GM18507 (cell line): ENCODE measurements at places on chromosomes 11 and 22.

- DNase-seq, result no peak
Measured at GRCh38 chr22:21068681-21069276, 23.0 kb downstream of the LRRC74B start.

- no peak for DNase-seq
Measured at GRCh38 chr11:77093056-77093891, 9.4 kb upstream of the OMP start.

- no peak for DNase-seq
Measured at GRCh38 chr11:130677486-130678153, 229.2 kb downstream of the ADAMTS15 start.

GRCh38 chr11:86303257-86303656, 1.2 kb downstream of the HIKESHI start:
- DNase-seq, result no peak

DNA sequence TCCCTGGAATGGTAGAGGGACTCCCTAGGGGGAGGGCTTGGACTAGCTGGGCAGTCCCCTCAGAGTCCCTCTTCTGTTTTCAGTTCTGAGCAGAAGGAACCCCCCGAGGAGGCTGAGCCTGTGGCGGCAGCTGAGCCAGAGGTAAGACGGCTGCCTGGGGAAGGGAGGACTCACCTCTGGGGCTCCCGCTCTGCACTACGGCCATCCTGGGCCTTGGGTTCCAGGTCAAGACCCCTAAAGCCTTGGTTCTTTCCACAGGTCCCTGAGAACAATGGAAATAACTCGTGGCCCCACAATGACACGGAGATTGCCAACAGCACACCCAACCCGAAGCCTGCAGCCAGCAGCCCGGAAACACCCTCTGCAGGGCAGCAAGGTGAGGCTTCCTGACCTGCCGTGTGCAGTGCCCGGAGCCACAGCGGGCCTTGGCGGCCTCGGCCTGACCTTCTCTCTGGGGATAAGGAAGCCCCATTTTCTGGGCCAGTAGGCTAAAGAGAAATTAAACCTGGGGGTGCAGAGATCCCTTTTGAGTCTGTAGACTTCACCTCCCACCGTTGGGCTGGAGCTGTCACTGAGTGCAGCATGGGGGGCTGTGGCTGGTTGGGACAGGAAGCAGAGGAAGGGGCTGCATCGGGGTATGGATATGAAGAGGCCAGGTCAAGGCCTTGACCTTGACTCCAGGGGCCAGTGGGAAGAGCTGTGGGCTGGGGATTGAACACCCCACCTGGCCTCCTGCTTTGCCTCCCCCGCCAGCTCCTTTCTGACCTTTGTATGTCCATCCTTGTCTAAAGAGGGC, 15.0 kb downstream of the INCENP start:
- DNase-seq, result no peak

DNA sequence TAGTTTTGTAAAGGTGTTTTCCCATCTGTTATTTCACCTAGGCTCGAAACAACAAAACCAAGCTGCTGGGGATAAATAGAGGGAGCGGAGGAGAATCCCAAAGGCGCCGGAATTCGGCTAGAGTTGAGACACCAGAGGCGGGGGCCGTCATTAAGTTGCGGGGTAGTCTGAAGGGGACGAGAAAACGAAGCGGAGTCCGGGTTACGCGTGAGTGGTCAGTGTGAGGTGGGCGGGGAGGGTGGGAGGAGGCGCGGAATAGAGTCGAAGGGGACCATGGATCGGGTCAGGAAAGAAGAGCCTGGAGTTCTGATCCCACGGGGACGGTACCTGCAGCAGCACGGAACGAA, 361 bp downstream of the SRPRA start:
- DNase-seq, result no peak

GRCh38 chr22:39382410-39382809, 17.2 kb upstream of the TAB1 start:
- peak; percentile 11 for DNase-seq

- DNase-seq, result no peak
Measured at GRCh38 chr11:133258751-133259150, 273.6 kb downstream of the OPCML start.

GRCh38 chr22:30514252-30514651, 8.8 kb upstream of the SEC14L4 start:
- DNase-seq, result no peak

DNA sequence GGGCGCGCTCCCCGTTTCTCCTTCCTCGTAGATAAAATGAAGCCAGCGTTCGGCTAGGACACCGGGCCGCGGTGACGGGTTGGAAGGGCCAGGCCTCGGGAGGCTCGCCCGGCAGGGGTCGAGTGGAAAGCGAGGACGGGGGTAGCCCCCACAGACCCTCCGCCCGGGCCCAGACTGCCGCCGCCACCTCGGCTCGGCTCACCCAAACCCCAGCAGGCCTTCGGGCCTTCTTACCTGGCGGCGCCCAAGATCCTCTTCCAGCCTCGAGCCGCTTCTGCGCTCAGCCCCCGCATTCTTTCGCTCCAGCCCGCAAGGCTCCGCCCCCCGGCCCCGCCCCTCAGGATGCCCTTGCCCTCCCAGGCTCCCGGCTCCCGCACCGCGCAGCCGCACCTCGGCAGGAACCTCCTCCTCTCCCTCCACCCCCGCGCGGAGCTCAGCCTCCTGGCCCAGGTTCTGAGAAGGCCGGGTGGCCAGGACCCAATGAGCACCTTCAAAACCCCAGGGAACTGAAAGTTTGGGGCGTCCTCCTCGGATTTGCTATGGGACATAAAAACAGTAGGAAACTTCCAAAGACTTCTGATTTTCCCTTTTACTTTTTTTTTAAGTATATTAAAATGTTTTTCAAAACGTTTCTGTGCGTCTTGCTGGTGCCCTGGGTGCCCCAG, at the start of gene CD59:
CD59 (minus strand) TSS at position 276 of the 665 bp plus-strand sequence. CDS start 13,978 bp downstream, outside the sequence.
- peak; percentile 71 for DNase-seq

DNA sequence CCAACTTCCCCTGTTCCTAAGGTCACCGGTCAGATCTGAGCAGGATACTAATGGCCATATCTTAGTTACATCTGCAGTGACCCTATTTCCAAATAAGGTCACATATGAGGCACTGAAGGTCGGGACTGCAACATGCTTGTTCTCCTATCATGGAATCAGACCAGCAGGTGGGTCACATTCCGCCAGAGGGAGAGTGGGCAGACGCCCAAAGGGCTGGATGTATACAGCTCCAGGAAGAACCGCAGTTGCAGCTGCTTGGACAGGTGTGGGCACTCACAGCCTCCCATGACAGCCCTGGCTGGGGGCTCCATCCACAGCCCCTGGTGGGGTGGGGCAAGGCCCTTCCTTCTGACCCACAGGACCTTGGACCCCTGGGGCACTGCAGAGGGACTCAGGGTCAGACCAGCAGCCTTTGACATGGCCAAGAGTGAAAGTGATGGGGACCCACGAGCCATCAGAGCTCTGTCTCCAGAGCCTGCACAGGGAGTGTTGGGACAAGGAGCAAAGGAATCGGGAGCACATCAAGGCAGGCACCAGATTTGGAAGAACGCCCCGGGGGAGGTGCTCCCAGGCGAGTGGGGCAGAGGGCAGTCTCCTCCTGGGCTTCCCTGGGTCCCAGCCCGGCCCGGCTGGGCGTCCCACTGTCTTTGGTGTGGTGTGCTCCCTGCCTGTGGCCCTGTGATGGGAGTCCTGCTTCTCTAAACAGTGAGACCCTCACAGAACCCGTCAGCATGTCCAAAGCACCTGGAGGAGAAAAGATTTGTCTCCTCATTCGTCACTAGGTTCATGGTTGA, 13.3 kb upstream of the CD81 start:
- no peak for DNase-seq

GRCh38 chr11:68841718-68842426, at the start of gene CPT1A:
Gene CPT1A, minus strand, starts transcription at chr11:68841916. Its CDS starts 26,442 bp downstream, at chr11:68815474.
- DNase-seq, result peak; percentile 67

DNA sequence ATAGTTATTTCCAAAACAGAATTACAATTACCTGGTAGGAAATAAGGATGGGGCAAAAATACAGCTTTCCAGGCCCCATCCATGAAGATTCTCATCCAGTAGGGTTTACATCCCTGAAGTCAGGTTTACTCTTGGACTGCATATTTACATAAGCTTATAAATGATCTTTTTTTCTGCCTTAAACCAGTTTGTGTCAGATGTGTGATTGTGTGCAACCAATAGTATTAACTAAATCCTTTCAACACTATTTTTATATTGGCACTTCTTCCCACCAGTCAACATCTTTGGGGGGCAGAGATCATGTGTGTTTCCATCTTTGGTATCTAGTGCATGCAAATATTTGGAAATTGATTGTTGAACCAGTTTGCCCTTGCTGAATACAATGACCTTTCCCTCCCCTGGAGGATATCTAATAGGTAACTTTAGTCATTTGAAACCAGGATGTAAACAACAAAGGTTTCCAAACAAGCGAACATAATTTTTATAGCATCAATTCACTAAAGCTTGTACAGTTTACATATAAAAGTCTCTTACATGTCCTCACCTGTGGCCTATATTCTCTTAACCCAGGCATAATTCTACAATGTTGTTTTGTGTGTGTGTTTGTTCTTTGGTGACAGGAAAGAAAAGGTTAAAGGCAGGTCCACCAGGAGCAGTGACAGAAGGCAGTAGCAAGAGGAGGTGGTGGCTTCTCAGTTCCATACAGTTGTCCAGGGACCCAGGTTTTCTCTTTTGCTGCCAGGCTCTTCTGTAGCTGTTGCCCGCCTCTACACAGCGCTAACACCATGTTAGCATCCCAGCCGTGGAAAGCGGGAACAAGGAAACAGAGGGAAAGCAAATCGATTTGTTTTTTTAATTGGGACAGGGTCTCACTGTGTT, 1.7 kb upstream of the ME3 start:
- no peak for DNase-seq

- no peak for DNase-seq
Measured at GRCh38 chr11:110128161-110128560, 35.0 kb downstream of the ZC3H12C start.

GRCh38 chr22:37186228-37186996, 1.6 kb downstream of the C1QTNF6 start:
- no peak for DNase-seq

- DNase-seq, result no peak
Measured at GRCh38 chr22:46833228-46833627, 70.8 kb downstream of the TBC1D22A start.

- no peak for DNase-seq
Measured at GRCh38 chr11:30489511-30489910, 96.6 kb downstream of the MPPED2 start.

GRCh38 chr11:134376150-134376921, 35.7 kb downstream of the B3GAT1 start:
- no peak for DNase-seq

DNA sequence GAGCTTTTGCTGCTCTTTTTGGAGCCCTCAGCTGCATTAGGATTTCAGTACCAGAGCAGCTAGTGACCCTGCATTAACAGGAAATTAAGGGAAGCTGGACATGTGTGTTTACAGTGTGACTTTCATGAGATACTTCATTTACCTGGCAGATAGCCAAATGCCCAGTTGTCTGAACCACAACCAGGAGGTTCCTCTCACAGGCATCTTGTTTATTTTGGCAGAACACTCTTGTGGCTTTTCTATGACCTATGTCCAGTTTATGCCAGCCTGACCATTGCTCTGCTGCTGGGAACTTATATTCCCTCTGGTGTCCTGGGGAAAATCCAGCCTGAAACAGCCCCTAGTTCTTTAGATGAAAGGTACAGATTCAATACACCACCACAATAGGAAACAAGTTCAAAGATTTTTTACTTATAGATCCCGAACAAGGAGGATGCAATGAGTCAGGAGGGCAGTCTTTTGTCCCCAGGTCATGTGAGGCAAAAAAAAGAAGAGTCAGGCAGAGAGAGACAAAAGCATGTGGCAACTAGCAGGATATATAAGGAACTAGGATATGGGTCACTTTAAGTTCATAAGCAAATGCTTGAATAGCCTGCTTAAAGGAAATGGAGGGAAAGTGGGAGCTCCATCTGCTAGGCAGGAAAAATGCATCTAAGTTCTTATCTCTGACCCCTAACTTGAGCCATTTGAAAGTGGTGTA, 379.3 kb downstream of the INSC start:
- DNase-seq, result no peak

DNA sequence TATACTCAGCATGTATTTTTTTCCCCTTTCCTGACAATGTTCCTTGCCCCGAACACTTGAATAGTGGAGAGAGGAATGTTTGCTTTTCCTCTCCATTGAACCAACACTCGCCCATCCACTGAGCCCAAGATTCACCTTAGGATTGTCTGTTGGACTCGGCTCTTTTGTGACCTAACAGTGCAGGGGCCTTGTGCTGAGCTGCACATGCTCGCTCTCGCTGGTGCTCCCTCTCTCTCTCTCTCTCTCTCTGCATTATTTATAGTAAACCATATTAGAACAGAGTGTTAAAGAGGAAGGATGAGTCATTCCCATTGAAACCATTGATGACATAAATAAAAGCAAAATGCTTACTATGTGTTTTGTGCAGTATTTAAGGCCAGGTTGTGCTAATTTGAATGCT, 20.7 kb downstream of the ZBTB16 start:
- no peak for DNase-seq

GRCh38 chr22:19779011-19779421, 18.4 kb downstream of the TBX1 start:
- no peak for DNase-seq

- DNase-seq, result no peak
Measured at GRCh38 chr11:16737818-16738192, 642 bp upstream of the C11orf58 start.

DNA sequence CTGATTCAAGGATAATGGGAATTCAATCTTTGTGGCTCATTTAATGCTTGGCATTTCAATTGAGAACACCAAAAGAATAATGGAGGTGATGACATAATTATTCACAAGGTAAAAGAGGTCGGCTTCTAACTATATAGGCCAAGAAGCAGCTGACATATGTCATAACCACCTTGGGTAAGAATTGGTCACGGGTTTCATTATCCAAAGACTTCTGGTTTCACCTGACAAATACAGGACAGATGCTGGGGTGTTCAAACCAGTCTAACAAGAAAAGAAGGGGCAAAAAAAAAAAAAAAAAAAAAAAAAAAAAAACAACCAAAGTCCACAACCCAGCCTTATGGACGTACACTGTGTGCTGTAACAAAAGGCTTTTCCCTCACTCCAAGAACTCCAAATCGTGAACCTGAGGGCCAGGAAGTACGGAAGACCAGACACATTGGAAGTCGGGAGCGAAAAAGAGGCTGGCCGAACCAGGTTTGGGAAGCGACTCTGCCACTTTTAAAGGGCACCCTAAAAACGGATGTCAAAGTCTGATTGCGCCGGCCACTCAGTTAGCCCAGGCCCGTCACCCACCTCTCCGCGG, 385 bp downstream of the HARBI1 start:
- no peak for DNase-seq

- no peak for DNase-seq
Measured at GRCh38 chr11:96187822-96188221, 155.2 kb downstream of the MAML2 start.

GRCh38 chr11:74480688-74481417, 12.7 kb downstream of the LIPT2 start:
- no peak for DNase-seq

- no peak for DNase-seq
Measured at GRCh38 chr11:9577556-9577955, 4.1 kb downstream of the WEE1 start.
